ENCODE measurements at places on chromosomes 6 and 20.

DNA sequence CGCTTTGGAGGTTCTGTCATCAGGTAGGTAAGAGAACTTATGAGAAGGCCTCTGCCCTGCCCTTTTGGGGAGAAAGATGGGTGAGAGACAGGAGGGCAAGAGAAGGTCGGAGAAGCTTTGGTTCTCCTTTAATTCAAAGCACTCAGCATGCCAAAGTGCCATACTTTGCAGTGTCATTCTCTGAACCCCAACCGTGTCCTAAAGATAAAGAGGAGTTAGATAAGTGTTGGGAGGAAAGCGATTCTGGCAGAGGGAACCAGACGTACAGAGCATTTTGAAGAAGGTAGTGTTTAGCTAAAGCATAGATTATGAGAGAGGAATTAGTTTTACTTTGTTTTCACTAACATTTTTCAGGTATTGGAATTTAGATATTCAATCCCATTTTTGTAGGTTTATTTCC is 40.3 kb downstream of the NKAIN2 start:
- DNase-seq, result no peak

DNA sequence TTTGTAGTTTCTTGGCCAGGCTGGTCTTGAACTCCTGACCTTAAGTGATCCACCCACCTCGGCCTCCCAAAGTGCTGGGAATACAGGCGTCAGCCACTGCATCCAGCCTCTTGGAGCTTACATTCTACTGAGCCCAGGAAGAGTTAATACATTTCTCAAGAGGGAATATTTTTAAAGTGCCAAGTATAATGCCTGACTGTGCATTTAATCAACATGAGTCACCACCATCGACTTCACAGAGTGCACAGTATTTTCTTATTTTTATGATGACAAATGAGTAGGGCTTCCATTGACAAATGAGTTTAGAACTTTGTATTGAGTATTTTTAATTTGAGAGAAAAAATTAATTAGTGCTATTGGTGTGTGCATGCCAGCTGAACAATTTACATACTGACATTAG is 72.2 kb downstream of the SASH1 start:
- no peak for DNase-seq

GRCh38 chr20:16517946-16518783 is 55.1 kb downstream of the KIF16B start:
- peak; percentile 70 for DNase-seq

DNA sequence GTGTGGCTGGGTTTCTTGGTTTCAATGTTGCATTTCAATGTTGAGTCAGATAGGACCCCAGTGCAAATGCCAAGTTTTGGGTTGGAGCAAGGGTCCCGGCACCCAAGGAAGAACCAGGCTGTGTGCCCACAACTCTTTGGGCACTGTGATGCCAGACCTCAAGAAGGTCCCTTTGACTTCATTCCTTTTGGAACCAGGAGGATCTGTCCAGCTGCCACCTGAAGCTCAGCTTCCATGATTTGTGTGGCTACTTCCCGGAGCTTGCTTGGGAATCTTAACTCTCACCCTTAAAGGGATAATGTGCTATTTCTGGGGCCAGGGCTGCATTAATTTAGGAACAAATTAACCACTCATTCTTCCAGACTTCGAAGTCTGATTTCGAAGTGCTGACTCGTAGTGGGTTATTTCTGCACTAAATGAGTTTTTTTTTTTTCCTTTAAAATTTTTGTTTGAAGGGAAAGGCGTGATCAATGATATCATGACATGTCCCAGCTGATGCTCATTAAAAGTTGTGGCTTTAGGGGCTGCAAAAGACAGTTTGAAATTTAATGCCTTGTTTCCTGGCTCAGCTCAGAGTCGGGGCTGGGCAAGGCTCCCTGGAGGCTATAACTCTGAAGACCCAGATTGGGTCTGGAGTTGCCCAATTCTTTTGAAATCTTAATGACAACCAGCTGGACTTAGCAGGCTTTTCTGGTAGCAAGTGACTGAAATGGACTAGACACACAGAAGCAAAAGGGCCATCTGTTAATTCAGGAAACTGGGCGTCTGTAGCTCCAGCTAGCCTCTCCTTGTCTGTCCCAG is 24.0 kb upstream of the PHACTR3 start:
- DNase-seq, result no peak

- DNase-seq, result no peak
These were observed 2.4 kb downstream of the FAM135A start for GRCh38 chr6:70415660-70416059.

- no peak for DNase-seq
These were observed 54.6 kb downstream of the LYRM4 start for GRCh38 chr6:5205877-5206850.

- no peak for DNase-seq
These were observed 16.1 kb downstream of the ZSCAN12 start for GRCh38 chr6:28383235-28384142.

- no peak for DNase-seq
These were observed 174.0 kb downstream of the BCKDHB start for GRCh38 chr6:80280262-80281010.

GRCh38 chr6:146886587-146887446 is 288.0 kb downstream of the ADGB start:
- no peak for DNase-seq

- no peak for DNase-seq
These were observed 30.3 kb downstream of the RIPOR2 start for GRCh38 chr6:24905483-24905882.

DNA sequence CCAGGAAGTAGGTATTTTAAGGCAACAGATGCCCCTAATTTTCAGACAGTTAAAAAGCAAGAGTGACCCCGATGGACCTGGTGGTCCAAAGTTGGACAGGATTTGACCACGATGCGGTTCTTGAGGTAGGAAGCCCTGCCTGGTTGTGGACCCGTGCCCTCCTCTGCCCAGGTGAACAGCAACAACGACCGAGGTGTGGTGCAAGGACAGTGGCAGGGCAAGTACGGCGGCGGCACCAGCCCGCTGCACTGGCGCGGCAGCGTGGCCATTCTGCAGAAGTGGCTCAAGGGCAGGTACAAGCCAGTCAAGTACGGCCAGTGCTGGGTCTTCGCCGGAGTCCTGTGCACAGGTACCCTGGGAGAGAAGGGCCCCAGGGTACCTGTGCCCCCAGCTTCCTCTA is 18.7 kb downstream of the TGM6 start:
- no peak for DNase-seq
